ENCODE measurements at places on chromosomes 1 and 21. TPM values are rescaled to one million over a fixed set of nuclear protein-coding genes. Genes with fewer than 3 reads are reported as not detected.
A peak's percentile ranks its signal among the peaks of the same experiment; 100 is the strongest.

The DNASE2B gene
- not detected for total RNA-seq

The FAM72B gene
- 0.68 TPM for total RNA-seq

DNA sequence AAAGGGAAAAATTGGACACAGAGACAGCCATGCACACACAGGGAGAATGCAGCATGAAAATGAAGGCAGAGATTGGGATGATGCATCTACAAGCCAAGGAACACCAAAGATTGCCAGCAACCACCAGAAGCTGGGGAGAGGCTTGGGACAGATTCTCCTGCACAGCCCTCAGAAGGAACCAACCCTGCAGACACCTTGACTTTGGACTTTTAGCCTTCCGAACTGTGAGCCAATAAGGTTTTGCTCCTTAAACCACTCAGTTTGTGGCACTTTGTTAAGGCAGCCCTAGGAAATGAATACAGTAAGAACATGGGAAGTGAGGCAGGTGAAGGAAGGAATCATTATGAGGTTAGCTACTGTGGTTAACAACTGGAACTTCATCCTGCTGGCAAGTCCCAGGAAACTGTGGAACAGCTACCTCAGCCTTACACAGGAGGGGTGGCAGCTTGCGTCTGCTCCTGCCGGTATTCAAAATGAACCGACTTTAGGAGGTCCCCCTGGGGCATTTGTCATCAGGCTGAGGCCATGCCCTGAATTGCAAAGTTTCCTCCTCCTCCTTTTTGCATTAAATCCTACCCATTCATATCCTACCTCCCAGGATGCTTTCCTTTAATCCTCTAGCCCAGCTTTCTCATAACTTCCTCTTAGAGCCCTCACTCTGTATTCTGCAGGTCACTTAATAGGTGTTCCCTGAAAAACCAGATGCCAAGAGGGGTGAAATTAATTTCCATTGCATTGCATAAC, 15.4 kb downstream of the CD247 start:
- no peak for DNase-seq
- no peak overlapping the region for H3K27ac ChIP-seq
- H3K4me1 ChIP-seq: no peaks in the 10 kb centered on the region
- no peaks in the 10 kb centered on the region for H3K36me3 ChIP-seq

GRCh38 chr1:65231718-65232330, 77.5 kb upstream of the DNAJC6 start:
- DNase-seq: no peak
- no peaks in the 10 kb centered on the region for H3K36me3 ChIP-seq
- no peak overlapping the region for H3K27ac ChIP-seq
- no peaks in the 10 kb centered on the region for H3K27me3 ChIP-seq

DNA sequence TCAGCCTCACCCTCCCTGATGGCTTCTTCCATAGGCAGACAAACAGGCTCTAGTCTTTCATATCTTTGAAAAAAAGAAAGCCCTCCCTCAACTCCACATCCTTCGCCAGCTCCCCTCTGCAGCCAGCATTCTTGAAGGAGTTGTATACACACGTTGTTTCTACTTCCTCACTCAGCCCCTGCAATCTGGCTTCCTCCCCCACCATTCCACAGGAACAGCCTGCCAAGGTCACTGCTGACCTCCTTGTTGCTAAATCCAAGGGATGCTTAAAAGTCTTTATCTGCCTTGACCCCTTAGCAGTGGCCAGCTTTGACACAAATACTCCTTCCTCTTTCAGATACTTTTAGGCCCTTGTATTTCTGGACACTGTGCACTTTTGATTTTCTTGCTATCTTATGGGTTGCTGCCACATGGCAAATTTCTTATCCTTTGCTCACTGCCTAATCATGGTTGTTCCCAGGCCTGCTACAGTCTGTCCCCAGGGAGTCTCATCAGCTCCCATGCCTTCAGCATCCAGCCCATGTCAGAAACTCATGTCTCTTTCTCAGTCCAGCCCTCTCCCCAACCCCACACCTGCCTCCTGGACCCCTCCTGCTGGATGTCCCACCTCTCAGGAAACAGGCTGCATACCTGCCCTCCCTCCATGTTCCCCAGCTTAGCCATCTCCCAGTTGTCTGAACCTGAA, 8.3 kb downstream of the FAM229A start:
- peak overlapping the region; percentile 93 for H3K27ac ChIP-seq
- H3K27me3 ChIP-seq: no peaks in the 10 kb centered on the region
- no peaks in the 10 kb centered on the region for H3K36me3 ChIP-seq

Data from heart left ventricle (tissue), 16 donors.